GM23338 (cell line): ENCODE measurements at places on chromosomes 7 and 10. TPM values are rescaled to one million over a fixed set of nuclear protein-coding genes. Genes with fewer than 3 reads are reported as not detected.

SLC13A1 gene
- not detected in 2 replicates for total RNA-seq

DNA sequence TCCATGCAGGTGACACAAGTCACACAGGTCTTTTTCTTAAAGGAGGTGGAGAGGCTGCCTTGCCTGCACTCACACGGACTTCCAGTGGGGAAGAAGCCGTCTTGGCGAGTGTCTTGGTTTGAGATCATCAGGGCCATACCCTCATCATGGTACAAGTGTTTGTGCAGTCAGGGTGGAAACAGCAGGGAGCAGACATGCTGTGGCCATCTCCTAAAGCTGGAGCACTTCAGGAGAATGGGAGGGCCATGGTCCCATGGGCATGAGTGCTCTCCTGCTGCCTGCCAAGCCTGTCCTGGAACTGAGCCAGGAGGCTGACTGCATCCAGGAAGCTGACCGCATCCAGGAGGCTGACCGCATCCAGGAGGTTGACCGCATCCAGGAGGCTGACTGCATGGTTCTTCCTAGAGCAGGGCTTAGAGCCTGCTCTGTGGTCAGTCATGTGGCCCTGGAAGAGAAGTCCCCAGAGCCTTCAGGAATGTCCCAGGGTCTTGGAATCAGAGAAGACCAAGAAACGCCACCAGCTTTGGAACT lies 98.4 kb downstream of the ADARB2 start:
- DNase-seq = no peak

DNA sequence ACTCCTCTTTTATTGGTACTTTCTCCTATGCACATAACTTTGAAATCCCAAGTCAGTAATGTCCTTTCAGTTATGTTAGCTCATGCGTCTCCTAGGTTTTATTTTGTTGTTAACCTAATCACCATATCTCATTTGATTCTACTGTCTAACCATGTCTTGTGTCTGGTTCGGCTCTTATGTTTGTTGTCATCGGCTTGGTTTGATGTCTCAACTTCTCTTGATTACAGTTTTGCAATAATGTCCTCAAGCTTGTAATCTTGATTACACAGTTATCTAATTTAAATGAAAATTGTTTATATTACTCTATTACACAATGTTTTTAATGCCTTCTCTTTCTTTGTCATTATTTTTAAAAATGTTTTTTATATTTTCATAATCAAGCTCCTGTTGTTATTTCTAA lies 35.9 kb upstream of the SEMA3A start:
- no peak for DNase-seq

GRCh38 chr10:77643795-77644468 lies 6.3 kb upstream of the KCNMA1 start:
- peak; percentile 90 for DNase-seq

DNA sequence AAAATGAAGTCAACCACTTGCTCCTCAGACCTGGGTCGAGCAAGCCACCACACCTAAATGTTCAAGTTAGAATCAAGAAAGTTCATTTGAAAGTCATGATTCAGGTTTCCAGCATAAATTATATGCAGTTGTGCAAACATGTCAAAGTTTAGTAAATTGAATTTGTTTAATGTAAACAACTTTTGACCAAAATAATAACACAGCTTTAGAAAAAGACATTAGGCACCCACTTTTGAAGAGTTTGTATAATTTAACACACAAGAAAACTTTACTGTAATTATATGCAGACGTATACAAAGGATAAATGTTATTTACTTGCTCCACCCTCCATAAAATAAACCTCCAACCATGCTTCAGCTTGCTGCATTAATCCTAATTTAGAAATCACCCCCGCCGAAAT lies 680.0 kb downstream of the LRMDA start:
- DNase-seq = no peak
